Stomach (tissue), 19 donors: ENCODE measurements at places on chromosomes 12 and 14. TPM values are rescaled to one million over a fixed set of nuclear protein-coding genes. Genes with fewer than 3 reads are reported as not detected.

Gene LRIG3
- total RNA-seq: 202 TPM

Gene SMARCC2
- total RNA-seq: 70.6 TPM

Gene ZNF10
- total RNA-seq: 19.1 TPM

Gene NR4A1
- 70.5 TPM for total RNA-seq

Gene ST8SIA1
- total RNA-seq: 5.0 TPM

Gene CELA1
- not detected for total RNA-seq

Gene SCNN1A
- total RNA-seq: 234 TPM

Gene TMTC2
- 28.6 TPM for total RNA-seq

Gene FAM90A1
- 0.89 TPM for total RNA-seq

Gene LHX5
- 0.45 TPM for total RNA-seq

Gene OTUB2
- not detected for total RNA-seq

Gene TMEM30B
- total RNA-seq: 15.8 TPM

Gene ADGRD1
- total RNA-seq: 14.8 TPM

Gene SYNE3
- 85.2 TPM for total RNA-seq

Gene FAM186B
- total RNA-seq: not detected

Gene TMCC3
- total RNA-seq: 0.58 TPM

Gene BHLHE41
- total RNA-seq: 1.5 TPM

Gene RTL1
- not detected for total RNA-seq

Gene MIPOL1
- 48.0 TPM for total RNA-seq

Gene RD3L
- not detected for total RNA-seq

Gene DHH
- not detected for total RNA-seq

Gene KRT75
- not detected for total RNA-seq

Gene DEPDC4
- not detected for total RNA-seq

Gene SMCO2
- not detected for total RNA-seq

Gene NDUFA12
- total RNA-seq: 50.0 TPM

Gene P2RX7
- not detected for total RNA-seq

Gene FKBP3
- 43.3 TPM for total RNA-seq

Gene MDGA2
- total RNA-seq: 2.9 TPM

Gene RPGRIP1
- total RNA-seq: 0.58 TPM

Gene IL31
- total RNA-seq: not detected

Gene POTEG
- total RNA-seq: not detected

Gene ATL1
- 1.9 TPM for total RNA-seq

Gene NKX2-1
- not detected for total RNA-seq

Gene WSB2
- 73.2 TPM for total RNA-seq

Gene DRAM1
- 0.89 TPM for total RNA-seq

Gene KLRB1
- not detected for total RNA-seq

Gene PRB2
- not detected for total RNA-seq

Gene KNTC1
- 11.7 TPM for total RNA-seq

Gene JPH4
- total RNA-seq: not detected

Gene SLC39A2
- not detected for total RNA-seq

Gene SPTB
- total RNA-seq: under 0.01 TPM

Gene HIP1R
- total RNA-seq: 395 TPM

Gene SLCO1A2
- not detected for total RNA-seq

Gene GDF3
- total RNA-seq: not detected

Gene CCDC88C
- total RNA-seq: 19.3 TPM

Gene CATSPERB
- total RNA-seq: 17.3 TPM

Gene DTX1
- 2.9 TPM for total RNA-seq

Gene ZNF140
- total RNA-seq: 43.3 TPM

Gene TAS2R13
- 0.58 TPM for total RNA-seq

Gene CEBPE
- total RNA-seq: not detected

Gene CFAP251
- 1.3 TPM for total RNA-seq

Gene GPD1
- 9.5 TPM for total RNA-seq

Gene MYO1H
- not detected for total RNA-seq

Gene FOXN3
- 126 TPM for total RNA-seq

Gene PAPLN
- 25.0 TPM for total RNA-seq

Gene VRTN
- total RNA-seq: not detected
